Activated CD4-positive, alpha-beta T cell treated with anti-CD3 and anti-CD28 coated beads for 48 hours (primary cell): ENCODE measurements at places on chromosomes 2 and 18.
A peak's percentile ranks its signal among the peaks of the same experiment; 100 is the strongest.

DNA sequence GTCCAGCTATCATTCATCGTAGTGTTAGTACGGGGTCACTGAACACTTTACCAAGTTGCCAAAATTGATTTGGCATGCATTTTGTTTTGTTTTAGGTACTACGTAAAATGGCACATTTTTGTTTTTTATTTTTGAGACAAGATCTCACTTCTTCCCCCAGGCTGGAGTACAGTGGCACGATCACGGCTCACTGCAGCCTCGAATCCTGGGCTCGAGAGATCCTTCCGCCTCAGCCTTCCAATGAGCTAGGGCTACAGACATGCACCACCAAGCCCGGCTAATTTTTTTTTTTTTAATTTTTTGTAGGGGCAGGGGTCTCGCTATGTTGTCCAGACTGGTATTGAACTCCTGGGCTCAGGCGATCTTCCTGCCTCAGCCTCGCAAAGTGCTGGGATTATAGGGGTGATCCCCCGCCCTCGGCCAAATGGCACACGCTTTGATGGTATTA lies 786 bp downstream of the TAF1B start:
- DNase-seq, result peak; percentile 32

GRCh38 chr18:41973983-41974382 lies 18.9 kb downstream of the PIK3C3 start:
- no peak for DNase-seq

DNA sequence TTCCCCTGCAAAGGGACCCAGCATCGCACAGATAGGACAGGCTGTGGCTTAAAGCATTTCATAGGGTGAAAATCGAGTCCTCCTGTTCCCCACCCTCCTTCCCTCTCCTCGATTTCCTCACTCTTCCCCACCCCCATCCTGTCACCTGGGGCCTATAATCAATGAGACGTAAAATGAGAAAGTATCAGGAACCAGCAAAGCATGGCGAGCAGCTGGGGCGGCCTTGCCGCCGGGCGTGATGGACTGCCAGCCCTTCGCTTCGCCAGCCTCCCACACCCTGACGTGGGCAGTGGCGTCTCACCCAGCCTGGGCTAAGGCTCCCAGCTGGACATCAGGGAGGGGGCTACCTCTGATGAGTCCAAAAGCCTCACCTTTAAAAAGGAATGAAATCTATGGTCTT lies 11.1 kb downstream of the SLC30A3 start:
- no peak for DNase-seq

- DNase-seq, result peak; percentile 46
Measured at GRCh38 chr2:120436885-120437603, 91.1 kb downstream of the INHBB start.

GRCh38 chr2:107364361-107364950 lies 462.2 kb upstream of the RGPD4 start:
- no peak for DNase-seq

- DNase-seq, result no peak
Measured at GRCh38 chr18:44909191-44909719, 228.6 kb downstream of the SETBP1 start.

DNA sequence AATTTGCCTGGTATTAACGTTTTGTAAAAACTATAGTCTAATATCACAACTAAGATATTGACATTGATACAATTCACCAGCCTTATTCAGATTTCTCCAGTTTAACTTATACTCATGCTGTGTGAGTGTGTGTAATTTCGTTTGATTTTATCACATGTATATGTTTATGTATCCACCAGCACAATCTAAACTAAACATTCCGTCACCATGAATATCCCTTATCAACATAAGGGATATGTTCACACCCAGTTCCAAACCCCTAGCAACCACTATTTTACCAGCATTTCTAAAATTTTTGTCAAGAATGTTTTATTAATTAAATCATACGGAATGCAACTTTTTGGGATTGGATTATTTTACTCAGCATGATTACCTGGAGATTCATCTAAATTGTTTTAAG lies 450.3 kb downstream of the FBXO15 start:
- no peak for DNase-seq

DNA sequence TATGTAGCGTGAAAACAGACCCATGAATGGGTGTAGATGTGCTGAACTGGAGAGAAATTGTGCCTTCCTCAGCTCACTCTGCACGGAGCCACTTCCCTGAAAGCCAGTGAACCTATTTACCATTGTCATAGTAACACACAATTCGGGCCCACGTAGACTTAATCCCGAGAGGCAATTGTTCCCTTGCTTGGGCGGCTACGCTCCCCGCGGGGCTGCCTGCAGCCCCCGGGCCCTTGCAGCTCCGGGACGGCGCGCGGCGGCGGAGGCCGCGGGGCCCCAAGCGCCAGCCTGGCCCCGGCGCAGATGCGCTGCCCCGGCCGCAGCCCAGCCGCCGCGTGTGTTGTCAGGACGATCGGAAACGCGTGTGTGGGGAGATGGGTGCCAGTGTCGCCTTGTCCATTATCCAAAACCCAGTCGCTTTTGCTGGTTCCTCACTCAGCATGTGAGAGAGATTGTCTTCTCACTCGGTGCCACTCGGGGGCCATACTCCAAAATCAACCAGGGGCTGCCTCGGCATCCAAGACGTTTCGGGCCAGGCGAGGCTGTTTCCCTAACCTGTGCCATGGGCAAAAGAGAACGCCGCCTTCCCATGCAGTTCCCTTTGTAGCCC lies 17.9 kb upstream of the LRRTM1 start:
- no peak for DNase-seq

DNA sequence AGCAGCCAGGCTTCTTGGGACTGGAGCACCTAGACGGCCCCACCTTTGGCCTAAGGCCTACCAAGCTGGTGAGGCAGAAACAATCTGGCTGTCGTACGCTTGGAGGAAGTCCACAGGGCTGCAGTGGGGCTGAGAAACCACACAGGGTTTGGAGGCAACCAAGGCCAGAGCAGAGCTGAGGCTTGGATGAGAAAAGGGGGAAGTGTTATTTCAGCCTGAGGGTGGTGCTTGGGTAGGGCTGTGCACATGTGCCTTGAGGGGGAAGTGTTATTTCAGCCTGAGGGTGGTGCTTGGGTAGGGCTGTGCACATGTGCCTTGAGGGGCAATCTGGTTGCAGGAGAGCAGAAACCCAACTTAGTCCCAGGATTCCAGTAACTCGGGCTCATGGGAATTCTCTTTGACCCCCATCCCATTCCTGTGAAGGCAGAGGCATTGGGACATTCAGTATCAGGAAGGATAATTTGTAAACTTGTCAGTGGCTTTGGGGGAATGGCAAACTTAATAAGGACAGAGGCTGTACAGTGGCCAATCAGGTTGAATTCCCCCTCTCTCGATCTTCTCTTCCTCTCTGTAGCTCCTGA lies 971 bp upstream of the FBXO41 start:
- DNase-seq, result peak; percentile 48

DNA sequence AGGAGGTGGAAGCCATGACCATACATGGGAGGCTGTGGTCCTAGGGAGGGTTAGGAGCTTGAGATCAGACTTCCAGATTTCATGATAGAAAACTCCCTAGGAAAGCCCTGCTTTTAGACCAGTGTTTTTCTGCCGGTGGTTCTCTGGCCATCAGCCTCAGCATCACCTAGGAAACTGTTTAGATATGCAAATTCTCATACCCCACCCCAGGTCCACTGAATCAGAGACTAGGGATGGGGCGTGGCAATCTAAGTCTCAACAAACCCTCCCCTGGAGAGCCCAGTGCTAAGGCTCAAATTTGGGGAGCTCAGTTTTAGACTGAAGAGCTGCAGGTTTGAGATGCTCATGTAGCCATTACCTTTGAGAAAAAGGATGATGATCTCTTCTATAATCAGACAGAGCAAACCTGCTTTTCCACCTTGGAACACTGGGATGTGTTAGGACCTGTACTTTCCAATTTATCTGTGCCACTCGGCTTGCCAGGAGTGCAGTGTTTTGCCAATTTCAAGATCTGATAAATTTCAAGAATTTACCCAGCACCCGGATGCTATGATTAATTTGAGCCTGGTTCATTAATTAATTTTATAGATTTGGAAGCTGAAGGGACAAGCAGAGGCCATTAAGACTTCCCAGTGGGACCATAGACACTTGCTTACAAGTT lies 31.5 kb upstream of the LYPD6B start:
- DNase-seq, result no peak

GRCh38 chr2:109349503-109350465 lies 220.8 kb downstream of the SH3RF3 start:
- no peak for DNase-seq

DNA sequence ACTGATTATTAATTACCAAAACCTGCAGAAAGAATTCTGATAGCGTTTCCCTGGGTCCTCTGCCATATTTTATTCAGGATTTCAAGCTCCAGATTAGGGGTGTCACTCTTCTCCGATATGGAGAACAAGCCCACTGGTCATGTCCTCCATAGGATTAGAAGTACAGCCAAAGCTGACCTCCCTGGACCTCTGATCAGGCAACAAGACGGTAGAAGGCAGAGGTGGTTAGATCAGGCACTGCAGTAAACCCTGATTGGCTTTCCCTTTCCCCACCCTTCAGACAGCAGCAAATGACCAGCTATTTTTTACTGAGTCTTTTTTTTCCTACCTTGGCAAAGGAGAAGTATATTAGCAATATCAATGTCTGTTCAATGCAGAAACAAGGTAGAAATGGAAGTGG lies 37.7 kb downstream of the SPC25 start:
- no peak for DNase-seq

DNA sequence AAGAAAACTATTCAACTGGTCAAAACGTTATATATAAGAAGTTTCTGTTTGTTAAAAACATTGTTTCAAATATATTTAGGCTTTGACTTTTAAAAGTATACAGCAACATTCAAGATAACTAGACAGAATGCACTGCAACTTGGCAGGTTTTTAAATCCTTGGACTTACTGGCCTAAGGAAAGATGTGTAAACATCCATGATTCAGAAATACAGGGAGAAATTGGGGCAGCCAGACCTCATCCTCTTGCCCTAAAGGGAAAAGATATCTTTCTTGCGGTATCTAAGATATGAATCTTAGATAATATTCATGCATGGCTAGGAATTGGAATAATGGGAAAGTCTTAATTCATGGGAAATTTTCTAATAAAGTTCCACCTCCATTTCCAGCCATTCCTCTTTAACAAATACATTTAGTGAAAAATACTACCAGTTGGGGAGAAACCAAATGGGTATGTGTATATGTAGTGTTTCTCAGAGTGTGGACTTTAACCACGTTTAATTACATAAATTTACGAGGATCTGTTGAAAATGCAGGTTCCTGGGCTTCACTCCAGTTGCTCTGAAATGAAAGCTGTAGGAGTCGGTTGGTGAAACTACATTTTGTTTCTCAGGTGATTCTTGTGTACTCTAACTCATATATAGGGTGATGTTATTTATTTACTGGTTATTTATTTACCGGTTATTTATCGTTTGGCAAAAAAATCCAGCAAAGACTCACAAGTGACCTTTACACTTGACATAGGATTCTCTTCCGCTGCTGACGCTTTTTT lies 587 bp upstream of the TANK start:
- no peak for DNase-seq
